ENCODE measurements at places on chromosomes 3 and 15.

- DNase-seq: peak; percentile 52
Observed at GRCh38 chr3:160665784-160666526, 11.0 kb upstream of the ARL14 start.

DNA sequence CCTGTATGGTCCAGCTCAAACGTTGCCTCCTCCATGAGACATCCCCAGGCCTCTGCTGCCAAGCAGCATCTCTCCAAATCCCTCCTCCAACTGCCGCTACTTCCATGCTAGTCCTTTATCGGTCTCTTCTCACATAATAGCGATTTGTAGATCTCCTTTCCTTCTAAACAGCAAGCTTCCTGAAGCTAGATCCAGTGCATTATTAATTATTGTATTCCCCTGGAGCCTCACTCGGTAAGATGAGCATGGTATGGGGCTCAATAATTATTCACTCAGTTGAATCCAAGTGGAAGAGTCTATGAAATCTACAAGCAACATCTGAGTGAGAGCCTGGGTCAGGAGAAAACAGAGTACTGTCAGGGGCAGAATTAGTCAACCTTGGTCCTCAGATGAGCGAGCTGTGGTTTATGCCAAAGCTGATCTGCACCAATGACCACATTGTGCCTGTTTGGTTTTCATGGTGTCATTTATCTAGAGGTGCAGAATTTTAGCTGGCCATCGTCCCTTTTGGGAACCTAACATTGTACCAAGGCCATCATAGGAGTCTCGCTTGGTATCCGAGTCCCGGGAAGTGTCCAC is 93.8 kb upstream of the UBE2E1 start:
- no peak for DNase-seq

DNA sequence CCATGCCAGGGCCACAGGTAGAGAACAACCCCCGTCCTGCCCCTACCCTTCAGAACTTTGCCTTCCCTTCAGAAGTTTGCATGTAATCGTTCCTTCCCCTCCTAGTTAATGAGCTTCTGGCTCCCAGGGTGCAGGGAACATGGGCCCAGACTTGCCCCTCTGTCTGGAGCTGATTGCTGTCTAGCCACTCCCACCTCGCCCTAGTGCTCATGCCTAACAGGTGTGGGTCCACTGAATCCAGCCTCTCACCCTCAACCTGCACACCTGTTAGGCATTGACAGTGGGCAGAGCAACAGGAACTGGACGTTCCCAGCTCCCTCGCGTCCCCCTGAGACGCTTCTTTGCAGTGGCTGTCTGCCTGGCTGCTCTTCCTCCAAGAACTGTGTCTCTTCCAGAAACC is 40.3 kb downstream of the WNT5A start:
- DNase-seq: no peak

DNA sequence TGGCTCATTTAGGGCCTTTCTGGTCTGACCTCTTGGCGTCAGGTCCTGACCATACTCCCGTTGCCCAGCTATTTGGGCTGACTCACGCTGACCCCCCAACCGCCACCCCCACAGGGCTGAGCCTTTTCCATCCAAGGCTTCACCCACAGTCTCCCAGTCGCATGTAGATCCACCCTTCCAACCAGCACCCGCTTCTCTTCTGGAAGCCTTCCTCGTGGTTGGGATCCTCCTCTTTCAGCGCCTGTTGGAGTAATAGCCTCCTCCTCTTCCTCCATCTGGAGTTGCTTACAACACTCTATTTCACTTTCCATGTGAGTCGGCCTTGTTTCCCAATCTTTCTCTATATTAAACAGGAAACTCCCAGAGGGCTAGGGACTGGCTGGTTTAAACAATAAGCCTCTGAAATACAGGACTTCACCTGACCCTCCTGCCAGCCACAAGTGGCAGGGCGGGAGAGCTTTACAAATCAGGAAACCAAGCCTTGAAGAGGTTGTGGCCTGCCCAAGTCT is 2.1 kb upstream of the ALAS1 start:
- no peak for DNase-seq

- DNase-seq: no peak
Observed at GRCh38 chr3:49313896-49314688, 25.8 kb downstream of the USP4 start.

- no peak for DNase-seq
Observed at GRCh38 chr3:132255041-132255745, 62.0 kb upstream of the ACP3 start.

- DNase-seq: peak; percentile 48
Observed at GRCh38 chr15:40358471-40359353, 693 bp downstream of the DISP2 start.

DNA sequence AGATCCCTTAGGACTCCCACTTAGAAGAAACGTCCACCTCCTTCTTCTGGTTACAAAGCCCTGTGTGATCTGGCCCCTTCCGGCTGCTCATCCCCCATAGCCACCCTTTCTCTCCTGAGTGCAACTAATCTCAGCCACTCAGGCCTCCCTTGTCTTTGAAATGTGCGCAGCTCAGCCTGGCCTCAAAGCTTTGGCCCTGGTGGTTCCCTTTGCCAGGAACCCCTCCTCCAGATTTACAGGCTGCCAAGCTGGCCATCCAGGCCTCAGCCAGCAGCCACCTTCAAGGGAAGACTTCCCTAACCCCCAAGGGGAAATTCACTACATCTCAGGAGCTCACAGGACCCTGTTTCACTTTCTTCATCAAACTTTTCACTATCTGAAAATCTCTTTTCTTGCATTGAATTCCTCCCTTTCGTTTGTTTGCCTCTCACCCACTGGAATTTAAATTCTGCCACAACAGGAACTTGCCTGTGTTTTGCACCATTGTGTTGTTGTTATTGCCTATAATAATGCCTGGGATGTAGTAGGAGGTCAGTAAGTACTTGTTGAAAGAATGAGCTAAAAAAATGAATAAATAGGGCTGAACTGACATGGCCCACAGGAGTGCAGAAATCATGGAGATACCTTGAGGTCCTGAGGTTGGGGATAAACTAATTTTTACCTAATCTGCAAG is 109.5 kb upstream of the PFN2 start:
- no peak for DNase-seq

- no peak for DNase-seq
Observed at GRCh38 chr3:153079386-153079785, 82.6 kb upstream of the RAP2B start.

DNA sequence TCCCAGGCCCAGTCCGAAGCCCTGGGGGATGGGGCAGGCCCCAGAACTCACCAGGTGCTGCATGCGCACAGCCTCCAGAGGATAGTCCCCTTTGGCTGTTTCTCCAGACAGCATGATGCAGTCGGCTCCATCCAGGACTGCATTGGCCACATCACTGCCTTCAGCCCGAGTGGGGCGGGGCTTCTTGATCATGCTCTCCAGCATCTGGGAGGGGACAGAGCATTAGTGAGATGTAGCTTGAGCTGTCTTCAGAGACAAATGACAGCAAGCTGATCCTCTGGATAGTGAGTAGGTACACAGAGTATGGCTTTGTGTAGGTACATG is 9.1 kb upstream of the GRAMD2A start:
- no peak for DNase-seq

DNA sequence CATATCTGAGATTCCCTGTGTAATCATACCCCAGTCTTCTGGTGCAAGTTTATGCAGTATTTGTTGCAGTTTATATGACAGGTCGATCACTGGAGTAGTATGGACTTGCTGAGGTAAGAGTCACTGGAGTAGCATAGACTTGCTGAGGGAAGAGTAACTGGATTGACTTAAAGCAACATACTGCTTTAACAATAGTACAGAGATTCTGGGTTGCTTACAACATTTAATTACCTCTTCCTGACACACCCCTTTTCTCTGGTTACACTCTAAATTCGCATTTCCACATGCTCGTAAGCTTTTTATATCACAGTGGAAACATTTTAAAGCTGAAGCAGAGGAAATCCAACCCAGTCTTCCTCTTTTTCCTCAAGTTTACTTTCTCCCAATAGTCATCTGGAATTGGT is 11.8 kb downstream of the AAGAB start:
- no peak for DNase-seq

GRCh38 chr15:91254766-91255165 is 154.7 kb downstream of the SV2B start:
- DNase-seq: no peak

GRCh38 chr3:69499899-69500421 is 114.1 kb upstream of the FRMD4B start:
- no peak for DNase-seq

- no peak for DNase-seq
Observed at GRCh38 chr3:47228088-47228487, 54.5 kb downstream of the KIF9 start.

- no peak for DNase-seq
Observed at GRCh38 chr3:131620977-131621376, 118.2 kb upstream of the MRPL3 start.

- DNase-seq: no peak
Observed at GRCh38 chr15:51180011-51180410, 85.3 kb upstream of the TNFAIP8L3 start.

- no peak for DNase-seq
Observed at GRCh38 chr3:25895031-25895430, 105.1 kb downstream of the OXSM start.

- DNase-seq: no peak
Observed at GRCh38 chr3:59996056-59996455, 946.2 kb upstream of the CFAP20DC start.

Measured in GM13976 (cell line).